ENCODE measurements at places on chromosomes 11 and 22.

GRCh38 chr11:65113361-65113756 lies 1.7 kb downstream of the TM7SF2 start:
- DNase-seq: no peak

- DNase-seq: no peak
Observed at GRCh38 chr11:107743191-107743590, 31.3 kb upstream of the SLN start.

DNA sequence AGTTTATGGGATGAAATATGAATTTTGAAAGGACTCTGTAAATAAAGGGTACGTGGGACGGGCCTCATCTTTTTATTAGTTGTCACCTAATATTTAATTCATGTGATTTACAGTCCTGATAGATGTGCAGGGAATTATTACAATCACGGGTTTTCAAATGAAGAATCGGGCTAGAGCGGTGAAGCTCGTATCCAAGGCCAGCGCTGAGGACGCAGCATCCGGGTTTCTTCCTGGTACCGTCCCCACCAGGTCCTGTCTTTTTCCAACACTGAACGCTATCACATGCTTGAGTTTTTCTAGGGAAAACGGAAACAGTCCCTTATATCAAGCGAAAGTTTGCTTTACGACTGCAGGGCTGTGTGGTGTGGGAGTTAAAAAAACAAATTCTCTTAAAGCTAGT lies 787 bp downstream of the SMDT1 start:
- DNase-seq: no peak

DNA sequence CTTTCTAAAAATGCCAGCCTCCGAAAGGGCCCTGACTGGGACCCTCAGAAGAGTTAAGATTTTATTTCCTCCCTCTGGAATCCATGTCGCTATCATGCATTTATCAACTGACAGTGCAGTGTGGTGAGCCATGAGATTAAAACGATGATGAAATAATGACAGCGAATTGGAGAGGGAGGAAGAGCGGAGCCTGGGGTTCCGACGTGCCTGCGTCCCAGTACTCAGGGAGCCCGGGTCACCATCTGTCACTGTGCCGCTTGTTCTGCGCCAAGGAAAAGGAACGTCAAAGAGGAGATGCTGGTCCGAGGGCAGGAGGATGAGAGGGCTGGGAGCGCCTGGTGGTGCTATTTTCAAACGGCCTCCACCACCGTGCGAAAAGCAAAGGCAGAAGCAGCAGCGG lies 46.2 kb downstream of the MACROD1 start:
- no peak for DNase-seq

DNA sequence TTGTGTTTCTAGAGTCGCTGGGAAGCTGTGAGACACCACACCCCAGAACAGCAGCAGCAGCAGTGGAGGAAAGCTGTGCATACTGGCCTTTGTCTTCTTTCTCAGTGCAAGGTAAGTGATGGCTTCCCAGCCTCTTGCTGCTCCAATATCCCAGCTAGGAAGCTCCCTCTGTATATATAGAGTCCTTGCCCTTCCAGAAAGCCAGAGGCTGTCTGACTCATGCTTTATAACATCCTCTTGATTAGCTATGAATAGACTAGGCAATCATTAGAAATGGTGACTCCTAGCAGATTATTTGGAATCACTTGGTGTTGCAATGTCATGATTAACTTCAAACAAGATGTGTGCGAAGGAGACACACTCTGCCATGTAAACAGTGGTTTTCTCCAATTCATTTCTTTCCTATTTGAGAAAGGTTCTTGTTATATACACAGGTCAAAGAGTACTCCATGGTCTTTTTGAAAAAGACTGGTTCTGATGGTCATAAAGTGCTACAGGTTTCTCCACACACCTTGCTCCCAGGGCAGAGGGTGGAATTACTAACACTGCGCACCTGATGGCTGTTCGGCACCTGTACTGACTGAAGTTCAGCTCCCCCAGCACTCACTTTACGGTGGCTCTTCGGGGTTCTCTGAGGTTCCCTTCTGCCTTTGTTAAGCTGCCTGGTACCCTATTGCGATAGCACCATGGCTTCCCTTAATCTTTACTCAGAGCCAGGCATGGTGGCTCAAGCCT lies at the start of gene MMP1:
TSS of gene MMP1 (minus strand) at position 149 of the 735 bp plus-strand sequence. CDS start at position 81, 68 bp downstream.
- no peak for DNase-seq

DNA sequence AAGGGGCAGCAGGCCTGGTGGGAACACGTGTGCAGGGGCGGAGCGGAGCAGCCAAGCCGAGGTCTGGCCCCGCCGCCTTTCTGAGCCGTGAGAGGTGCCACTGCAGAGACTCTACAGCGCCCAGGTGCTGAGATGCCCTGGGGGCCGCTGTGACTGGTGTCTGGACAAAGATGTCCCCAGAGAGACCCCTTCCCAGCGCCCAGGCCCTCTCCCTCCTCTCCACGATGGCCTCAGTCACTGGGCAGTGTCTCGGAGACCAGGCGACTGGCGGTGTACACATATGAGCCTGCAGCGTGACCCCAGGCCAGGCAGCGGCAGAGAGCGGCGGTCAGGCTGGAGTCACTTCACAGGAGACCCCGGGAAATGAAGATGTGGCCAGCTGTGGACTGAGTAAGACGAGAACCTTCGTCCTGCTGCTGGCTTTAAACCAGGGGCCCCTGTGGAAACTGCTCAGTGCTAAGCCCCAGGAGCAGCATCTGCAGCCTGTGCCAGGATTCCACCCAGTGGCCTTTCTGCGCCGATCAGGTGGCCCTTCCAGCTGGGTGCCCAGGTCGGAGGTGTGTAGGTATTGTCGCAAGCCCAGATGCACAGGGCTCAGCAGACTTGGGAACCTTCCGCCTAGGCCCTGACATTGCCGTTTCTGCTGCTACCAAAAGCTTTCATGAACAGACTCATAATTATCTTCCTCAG lies 34.7 kb downstream of the MOB2 start:
- no peak for DNase-seq

DNA sequence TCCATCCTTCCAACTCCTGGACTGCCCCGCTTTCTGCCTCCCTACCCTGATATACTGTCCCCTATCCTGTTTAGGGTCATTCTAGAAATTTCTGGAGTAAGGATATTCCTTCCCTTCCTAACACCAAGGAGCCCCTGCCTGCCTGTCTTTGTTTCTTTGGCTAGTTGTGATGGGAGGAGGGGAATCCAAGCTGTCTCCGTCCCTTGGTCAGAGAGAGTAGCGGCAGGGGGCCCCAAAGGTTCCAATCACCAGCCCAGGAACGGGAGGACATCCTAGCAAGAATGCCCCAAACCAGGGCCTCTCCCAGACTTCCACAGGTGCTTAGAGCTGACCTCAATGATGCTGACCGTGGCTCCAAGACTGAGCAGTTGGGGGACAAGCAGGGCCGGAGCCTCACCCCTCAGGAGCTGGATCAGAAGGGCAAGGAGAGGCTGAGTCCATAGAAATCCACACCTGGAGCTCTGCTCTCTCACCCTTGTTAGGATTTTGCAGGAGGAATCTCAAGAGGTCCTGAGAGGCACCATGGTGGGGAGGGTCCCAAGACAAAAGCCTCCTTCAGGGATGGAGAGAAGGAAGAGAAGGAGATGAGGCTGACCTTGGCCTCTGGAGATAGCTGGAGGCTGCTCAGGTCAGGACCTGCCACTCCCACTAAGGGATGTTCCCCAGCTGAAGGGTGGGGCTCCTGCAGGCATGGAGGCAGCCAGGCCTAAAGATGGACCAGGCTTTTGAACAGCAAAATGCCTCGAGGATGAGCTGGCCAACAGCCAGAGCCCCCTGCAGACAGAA lies 13.6 kb downstream of the SLC22A12 start:
- no peak for DNase-seq

- DNase-seq: no peak
Observed at GRCh38 chr22:49514641-49515040, 313.0 kb downstream of the BRD1 start.

DNA sequence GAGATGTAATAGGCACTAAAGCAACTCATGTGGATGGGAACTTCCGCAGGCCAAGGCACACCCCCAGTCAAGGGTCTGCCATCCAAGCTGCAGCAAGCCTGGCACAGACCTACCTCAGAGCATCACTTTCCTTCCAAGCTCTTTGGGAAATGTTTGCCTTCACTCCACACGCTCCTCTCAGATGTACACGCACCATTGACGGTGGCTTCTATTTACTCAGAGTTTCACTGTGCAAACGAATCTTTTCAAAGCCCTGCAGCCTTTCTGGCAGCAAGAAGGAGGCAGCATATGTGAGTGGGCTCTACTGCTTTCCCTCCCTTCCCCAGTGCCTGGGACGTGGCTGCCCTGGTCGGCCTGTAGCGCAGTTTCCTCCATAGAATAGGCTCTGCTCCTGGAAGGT lies 60.9 kb upstream of the USP47 start:
- peak; percentile 49 for DNase-seq

All from NCI-H748 treated with DMSO at 0.1 percent for 48 hours (cell line).